ENCODE measurements at places on chromosomes 4 and X.

DNA sequence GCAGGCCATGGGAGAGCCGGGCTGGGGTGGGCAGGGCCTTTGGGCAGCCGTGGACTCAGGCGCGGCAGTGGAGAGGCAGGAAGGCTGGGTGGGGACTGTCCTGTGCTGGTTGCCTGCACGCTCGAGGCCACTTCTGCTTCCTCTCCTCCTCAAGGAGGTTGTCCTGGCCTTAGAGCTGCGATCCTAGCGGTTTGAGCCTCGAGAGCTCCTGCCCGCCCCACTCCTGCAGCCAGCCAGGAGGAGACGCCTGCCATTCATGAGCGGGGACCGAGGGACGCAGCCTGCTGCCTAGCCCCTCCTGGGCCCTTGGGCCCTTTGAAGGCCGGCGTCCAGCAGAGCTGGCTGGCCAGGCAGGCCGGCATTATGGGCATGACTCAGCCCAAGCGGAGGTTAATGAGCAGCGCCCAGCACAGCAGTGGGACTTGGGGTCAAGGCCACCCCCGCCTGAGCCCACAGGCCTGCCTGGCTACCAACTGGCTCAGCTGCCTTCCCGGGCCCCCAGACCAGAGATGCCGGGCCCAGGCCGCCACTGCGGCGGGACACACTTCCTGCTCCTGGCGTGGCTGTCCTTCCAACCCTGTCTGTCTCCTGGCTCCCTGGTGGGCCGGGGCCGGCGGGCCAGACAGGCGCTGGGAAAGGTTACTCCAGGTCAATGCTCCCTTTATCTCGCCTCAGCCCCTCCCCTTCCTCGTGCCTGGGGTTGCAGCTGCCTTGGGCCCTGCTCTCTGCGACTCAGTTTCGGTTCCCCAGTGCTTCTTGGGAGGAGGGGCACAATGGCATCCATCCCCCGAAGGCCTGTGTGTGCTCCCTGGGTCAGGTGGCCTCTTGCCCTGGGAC is 1.8 kb downstream of the ABCD1 start:
- no peak for DNase-seq

DNA sequence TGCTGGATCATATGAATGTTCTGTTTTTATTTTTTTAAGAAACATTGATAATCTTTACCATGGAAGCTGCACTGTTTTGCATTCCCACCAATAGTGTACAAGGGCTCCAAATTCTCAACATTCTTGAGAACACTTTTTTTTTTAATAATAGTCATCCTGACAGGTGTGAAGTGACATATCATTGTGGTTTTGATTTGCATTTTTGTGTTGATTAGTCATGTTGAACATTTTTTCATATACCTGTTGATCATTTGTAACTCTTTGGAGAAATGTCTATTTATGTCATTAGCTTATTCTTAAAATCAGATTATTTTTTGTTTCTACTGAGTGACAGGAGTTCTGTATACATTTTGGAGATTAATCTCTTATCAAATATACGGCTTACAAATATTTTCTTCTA is 408.5 kb downstream of the GLUD2 start:
- DNase-seq: no peak

DNA sequence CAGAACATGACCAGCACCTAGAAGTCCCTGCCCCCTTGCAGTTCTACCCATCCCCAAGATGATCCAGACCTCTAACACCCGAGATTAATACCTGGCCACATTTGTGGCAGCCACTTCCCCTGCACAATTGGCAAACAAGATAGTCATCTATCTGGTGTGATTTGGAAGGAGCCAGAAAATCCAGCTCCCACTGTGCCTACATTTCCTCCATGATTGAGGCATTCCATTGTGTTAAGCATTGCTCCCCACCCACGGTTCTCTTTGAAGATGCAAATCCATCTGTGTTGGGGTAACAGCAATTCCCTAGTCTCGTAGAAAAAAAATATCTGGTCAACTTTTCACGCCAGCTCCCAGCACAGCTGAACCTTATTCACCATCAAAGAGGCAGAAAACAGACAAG is 405.0 kb downstream of the BCOR start:
- no peak for DNase-seq

DNA sequence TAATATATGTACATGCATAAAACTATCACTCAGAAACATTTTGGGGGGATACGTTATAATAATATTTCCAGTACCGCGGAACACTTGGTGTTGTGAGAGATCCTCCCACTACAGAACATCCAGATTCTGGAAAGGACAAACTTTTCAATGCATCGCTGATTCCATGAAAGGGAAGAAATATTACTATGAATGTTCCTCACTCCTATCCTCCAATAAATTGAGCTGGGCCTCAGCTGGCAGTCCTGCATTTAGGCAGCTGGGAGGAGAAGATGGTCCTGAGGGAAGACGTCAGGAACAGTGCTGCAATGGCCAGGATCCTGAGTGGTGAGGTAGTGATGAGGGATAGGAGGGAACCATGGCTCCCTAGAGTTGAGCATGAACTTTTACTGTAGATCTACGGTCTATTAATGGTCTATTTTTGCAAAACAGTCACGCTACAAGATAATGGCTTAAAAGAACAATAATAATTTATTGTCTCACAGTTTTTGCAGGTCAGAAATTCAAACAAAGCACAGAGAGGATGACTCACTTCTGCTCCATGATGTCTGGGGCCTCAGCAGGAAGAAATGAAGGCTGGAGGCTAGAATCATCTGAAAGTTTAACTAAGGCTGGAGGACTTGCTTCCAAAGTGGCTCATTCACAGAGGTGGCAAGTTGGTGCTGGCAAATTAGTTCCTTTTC is 538.1 kb downstream of the STIM2 start:
- no peak for DNase-seq

- no peak for DNase-seq
Measured at GRCh38 chrX:37921758-37922157, 74.4 kb upstream of the DYNLT3 start.

DNA sequence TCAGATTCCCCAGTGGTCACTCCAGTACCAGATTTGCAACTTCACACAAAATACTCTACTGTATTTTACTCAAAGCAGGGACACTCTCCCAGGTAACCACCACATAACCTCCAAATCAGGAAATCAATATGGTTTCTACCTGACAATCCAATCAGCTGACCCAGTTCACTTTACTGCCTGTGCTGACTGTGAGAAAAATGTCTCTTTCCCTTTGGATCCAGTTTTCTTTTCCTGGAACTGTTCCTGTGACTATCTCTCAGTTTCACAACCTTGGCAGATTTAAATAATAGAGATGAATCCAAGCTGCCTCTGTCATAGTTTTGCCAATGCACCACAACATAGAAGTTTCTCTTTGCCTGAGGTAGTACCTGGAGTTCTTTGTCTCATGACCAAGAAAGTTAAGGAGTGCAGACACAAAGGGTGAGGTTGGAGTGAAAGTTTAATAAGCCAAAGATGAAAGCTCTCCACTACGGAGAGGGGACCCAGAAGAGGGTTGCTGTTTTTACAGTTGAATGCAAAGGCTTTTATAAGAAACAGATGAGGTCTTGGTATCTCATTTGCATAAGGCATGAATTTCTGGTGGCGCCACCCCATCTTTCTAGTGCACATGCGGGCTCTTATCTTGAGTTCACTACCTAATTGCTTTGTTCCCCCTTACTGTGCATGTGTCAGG is 29.7 kb upstream of the IL9R start:
- no peak for DNase-seq

DNA sequence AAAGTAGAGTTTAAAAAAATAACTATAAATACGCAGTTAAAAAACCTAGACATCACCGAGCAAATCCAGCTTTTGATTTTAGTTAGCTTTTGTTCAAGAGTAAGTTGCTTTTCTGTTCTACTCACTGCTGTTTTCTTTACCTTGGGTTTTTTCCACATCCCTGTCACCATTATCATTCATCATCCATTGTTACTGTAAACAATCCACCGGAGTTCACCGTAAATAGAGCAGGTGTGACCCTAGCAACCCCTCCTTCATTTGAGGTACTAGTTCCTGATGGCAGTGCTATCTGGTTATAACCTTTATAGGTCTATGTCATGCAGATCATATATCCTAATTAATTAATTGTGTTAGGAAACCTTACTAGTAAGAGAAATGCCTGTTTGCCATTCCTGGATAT is 43.0 kb upstream of the TEX13D start:
- no peak for DNase-seq

GRCh38 chr4:40453912-40454311 is 118.8 kb downstream of the CHRNA9 start:
- no peak for DNase-seq

DNA sequence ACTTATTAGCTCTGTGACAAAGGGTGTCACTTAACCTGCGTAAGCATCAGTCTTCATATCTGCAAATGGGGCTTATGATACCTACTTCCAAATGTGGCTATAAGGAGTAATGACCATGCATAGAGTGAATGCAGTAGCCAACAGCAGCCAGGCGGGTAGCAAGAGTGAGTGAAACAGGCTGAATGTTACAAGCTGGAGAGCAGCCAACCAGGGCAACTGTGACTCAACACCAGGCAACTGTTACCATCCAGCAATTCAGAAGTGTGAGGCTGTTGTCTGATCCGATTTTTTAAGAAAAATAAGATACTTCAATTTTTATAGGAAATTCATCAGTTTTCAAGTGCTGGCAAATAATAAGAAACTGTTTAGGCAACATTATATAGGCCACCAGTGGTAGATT is 270.2 kb upstream of the TAPT1 start:
- DNase-seq: no peak

- no peak for DNase-seq
Measured at GRCh38 chr4:98566361-98567008, 91.9 kb downstream of the TSPAN5 start.

DNA sequence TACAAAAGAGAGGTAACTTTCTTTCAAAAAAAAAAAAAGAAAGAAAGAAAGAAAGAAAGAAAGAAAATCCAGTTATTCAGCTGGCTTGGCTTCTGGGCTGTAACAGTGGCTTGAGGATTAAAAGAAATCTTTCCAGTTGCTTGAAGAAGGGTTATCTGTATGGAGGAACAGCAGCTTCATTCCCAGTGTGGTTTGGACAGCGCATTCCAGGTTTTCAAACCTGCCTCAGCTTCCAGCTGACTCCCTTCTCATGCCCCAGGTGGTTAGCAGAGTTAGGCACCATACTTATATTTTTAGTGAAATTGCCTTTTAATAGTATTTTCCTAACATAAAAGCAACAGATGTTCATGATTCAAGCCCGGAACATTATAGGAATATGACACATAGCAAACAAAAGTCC is 48.6 kb downstream of the TMEM164 start:
- DNase-seq: no peak

GRCh38 chrX:50117476-50117875 is 83.3 kb downstream of the AKAP4 start:
- DNase-seq: no peak

GRCh38 chrX:22164770-22165388 is 107.8 kb upstream of the CBLL2 start:
- DNase-seq: no peak

DNA sequence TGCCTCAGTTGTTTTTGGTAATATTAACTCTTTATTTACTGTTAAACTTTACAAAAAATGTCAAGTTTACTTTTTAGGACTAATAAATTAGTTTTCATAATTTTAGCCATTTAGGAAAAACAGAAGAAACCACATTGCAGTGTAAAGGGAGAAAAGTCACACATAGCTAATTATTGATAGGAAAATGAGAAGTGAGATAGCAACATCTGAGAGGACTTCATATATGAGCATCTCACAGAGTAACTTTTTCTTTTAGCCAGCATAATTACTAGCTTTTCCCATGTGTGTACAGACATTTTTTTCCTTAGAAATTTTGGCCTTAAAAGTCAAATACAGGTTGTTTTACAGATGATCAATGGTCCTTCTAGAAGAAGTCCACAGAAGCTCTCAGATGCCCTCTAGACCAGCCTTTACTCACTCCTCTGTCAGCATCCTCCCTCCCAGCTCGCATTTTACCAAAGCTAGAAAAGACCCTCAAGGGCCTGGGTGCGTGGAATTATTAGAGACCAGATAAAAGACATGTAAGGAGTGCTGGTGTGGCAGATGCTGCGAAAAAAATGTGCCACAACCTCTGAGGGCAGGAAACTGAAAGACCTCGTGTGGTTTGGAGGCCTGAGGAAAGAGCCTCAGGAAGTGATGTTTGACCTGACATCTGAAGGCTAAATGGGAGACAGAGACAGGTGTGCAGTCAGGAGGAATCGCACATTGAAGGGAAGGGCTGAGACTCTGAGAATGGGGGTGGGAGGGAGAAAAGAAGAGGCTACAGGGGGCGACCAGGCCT is 156.9 kb downstream of the CBR4 start:
- no peak for DNase-seq

DNA sequence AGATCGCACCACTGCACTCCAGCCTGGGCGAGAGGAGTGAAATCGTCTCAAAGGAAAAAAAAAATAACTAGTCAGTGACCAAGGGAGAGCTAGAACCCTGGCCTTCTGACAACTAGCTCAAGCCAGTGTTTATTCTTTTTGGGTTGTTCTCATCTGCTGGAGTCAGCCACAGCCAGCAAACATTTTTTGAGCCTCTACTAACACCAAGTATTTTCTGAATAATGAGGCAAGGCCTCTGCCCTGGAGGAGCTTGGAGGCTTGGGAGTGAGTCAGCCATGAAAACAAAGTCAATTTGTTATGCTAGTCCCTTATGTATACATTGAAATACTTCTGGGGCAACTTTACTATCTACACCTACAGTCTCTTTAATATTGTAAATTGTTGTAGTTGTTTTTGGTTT is 46.5 kb downstream of the TMA16 start:
- DNase-seq: no peak

DNA sequence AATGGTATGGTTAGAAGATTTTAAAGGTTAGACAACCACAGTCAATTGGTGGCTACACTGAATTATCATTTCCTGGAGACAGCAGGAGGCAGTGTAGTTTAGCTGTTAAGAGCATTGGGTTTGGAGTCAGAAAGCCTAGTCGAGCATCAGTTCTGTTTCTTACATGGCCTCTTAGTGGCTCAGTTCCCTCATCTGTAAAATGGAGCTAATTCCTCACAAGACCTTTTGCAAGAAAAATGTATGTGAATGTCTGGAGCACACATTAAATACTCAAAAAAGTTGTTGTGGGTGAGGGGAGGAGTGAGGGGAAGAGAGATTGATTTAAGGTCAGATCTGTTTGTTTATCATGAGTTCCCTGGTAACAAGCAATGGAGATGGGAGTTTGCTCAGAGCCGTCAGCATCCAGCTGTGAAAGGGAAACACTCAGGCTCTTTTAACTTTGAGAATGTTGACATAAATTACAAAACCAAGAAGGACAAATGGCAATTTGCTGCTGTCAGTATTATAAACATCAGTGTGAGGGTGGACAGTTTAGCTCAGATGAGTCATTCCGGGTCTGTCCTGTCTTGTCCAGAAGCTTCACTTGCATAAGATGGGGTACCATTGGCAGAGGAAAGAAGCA is 98.2 kb upstream of the PGRMC2 start:
- DNase-seq: no peak

DNA sequence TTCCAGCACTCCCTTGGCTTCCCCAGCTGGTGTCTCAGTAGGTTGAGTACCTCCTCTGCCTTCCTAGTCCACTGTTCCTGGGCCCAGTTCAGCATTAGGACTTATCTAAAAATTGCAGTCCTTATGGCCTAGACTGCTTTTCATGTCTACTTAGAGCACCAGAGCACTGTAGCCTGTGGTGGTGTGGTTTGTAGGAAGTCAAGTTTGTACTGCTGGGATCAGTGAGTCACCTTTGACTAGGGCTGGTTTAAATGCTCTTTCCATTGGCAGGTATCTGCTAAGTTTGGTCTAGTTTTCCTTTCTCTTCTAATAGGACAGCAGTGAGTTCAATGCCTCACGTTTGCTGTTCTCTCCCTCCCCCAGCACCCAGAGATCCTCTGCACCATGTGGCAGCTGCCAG is 233.6 kb upstream of the WDFY3 start:
- no peak for DNase-seq

- no peak for DNase-seq
Measured at GRCh38 chrX:69503782-69504625, at the start of gene NALF2. TSS of gene NALF2 (plus strand) at chrX:69504326. CDS start at chrX:69505283, 957 bp downstream.

- no peak for DNase-seq
Measured at GRCh38 chr4:7418131-7418943, 16.4 kb downstream of the PSAPL1 start.

All from cortex of kidney (tissue), 1 donor.